ENCODE measurements at places on chromosomes 3 and 15.
A peak's percentile ranks its signal among the peaks of the same experiment; 100 is the strongest.

DNA sequence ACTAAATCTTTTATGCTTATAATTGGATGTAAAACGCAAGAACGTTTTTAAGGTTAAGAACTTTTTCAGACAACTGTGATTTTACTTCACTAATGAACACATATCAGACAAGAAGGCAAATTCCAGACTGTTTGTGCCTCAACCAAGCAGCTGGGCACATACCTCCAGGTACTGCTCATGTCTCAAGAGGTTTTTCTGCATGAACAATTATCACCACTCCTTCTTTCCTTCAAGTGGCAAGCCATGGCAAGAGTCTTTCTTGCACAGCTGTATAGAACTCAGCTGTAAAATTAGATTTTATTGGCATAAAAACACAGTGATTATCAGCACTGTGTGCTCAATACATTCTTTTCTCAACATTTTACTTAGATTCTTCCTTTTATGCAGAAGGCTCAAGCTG lies 64.3 kb downstream of the FNDC3B start:
- no peak for DNase-seq

DNA sequence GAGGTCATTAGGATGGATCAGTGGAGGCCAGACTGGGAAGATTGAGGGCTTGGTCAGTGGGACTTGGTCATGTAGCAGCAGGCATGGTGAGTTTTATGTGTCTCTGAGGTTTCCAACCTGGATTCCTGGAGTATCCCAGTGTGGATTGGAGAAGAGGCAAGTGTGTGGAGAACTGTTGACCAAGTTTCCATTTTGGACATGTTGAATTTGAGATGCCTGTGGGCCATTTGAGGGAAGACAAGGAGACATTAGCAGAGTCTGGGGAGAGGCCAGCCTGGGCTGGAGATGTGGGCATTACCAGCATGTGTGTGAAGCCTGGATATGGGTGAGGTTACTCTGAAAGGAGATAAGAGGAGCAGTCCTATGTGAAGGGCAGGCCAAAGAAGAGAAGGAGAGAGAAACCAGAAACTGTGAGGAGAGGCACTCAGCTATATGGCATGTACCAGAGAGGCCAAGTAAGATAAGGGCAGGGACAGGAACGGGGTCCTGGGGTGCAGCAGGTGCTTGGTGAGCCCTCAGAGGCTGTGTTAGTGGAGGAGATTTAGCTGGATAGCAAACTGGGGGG lies 4.3 kb downstream of the SLC25A38 start:
- no peak for DNase-seq

DNA sequence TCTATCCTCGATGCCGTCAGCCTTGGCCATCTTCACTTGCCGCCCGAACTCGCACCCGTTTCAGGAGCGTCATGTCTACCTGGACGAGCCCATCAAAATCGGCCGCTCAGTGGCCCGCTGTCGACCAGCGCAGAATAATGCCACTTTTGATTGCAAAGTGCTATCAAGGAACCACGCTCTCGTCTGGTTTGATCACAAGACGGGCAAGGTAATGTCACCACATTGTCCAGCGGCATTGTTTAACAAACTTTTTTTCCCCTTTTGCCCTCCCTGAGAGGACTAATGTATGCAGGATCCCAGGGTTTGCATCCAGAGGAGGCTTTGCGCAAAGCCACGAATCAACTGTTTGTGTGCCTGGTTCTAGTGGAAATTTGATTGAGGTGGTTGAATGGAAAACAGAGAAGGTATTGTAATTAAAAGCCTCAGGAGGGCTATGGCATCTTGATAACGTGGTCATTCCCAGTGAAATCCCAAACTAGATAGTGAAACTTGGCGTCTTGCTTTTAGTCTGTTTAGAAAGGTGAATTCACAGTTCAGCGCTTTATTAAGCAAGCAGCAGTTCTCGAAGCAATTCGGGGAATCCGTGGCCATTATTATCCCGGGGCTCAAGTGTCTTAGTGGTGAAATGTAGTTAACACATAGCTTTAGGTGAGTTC lies 1.7 kb downstream of the SLMAP start:
- no peak for DNase-seq

DNA sequence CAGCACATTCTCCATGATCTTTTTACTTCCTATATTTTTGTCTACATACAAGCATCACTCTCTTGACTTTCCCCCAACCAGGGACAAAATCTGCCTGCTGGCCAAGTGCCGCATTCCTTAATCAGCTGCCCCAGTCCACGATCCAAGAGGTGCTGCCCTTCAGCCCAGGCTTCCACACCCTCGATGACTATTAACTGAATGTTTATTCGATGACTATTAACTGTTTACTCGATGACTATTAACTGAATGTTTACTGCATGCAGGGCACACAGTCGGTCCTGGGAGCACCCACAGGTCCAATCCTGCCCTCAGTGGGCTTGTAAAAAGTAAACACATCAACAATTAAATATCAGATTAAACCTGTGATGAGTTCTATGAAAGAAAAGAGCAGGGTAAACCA lies 256.9 kb downstream of the ARRDC4 start:
- no peak for DNase-seq

DNA sequence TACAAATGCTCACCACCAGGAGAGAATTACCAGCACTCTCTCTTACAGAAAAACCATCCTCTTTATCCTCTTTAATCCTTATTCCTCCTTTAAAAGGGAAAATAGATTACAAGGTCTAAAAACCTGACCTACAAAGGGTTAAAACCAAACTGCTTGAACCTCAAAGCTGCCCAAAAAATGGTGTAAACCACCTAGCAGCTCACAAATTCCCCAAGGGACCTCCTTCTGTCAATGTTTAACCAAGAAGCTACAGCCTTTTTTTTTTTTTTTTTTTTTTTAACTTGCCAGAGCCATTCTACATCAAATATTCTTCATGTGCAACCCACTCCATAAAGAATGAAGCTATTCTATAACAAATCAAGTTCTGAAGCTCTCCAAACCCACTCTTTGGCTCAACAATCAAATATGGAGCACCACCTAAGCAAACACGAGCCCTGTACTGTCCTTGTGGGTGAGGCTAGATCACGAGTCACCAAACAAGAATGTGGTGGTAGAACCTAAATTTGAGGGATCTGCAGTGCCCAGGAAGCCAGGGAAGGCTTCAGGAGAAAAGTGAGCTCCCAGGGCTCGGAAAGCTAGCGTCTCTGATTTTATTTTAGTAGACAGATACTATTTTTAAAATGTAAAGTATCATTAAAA lies 20.1 kb downstream of the OSBPL10 start:
- DNase-seq: no peak

DNA sequence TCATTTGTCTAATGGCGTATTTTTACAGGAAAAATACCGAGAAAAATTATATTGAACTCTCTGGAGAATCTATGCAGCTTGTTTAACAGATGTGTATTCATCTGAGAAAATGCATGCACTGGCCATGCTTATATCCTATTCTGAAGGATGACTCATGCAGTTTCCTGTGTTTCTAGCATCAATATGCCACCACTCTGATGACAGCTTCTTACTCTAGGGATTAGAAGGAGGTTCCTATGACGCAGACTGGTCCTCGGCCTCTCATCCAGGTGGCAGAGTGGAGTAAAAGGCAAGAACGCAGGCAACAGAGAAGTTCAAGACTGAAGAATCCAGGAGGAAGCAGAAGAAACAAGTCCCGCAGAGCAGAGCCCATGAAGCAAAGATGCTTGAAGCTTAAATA lies 910.0 kb upstream of the ROBO1 start:
- no peak for DNase-seq

GRCh38 chr15:71052356-71052755 lies 62.9 kb upstream of the THSD4 start:
- DNase-seq: no peak

DNA sequence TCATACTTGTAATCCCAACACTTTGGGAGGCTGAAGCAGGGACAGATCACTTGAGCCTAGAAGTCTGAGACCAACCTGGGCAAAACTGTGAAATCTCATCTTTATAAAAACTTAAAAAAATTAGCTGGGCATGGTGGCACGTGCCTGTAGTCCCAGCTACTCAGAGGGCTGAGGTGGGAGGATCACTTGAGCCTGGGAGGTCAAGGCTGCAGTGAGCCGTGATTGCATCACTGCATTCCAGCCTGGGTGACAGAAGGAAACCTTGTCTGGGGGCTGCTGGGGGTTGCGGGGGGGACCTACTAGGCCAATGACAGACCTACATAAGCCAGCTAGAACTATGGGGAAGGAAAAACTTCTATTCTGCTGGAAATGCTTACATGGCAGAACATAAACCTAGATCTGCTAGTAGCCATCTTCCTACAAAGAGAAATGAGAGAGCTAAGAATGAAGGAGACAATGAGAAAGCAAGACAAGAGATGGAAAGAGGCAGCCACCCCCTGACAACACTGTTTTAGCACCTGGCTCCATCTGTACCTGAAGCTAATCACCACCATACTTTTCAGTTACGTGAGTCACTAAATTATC lies 23.9 kb downstream of the FOXP1 start:
- no peak for DNase-seq

- no peak for DNase-seq
Observed at GRCh38 chr3:55146216-55146615, 218.4 kb upstream of the LRTM1 start.

- no peak for DNase-seq
Observed at GRCh38 chr3:39277893-39278615, 1.8 kb downstream of the CX3CR1 start.

- DNase-seq: no peak
Observed at GRCh38 chr3:41710646-41711388, 251.1 kb downstream of the ULK4 start.

GRCh38 chr3:186054792-186055352 lies 54.0 kb downstream of the ETV5 start:
- no peak for DNase-seq

DNA sequence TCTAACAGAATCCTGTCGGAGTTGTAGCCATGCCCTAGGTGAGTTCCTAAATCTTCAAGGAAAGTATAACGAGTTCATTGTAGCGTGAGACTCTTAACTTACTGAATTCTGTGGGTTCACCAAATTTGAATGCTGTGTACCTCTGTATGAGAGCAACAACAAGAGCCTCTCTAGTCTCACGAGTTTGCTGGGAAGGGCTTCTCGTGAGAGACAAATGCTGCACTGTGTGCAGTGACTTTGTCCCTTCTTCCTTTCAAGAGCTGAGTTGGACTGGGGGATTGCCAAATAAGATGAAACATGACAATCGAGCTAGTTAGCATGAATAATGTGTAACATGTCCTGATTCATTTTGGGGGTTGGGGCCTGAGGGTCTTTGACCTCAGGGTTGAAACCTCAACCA lies 32.2 kb downstream of the KAT2B start:
- DNase-seq: no peak

DNA sequence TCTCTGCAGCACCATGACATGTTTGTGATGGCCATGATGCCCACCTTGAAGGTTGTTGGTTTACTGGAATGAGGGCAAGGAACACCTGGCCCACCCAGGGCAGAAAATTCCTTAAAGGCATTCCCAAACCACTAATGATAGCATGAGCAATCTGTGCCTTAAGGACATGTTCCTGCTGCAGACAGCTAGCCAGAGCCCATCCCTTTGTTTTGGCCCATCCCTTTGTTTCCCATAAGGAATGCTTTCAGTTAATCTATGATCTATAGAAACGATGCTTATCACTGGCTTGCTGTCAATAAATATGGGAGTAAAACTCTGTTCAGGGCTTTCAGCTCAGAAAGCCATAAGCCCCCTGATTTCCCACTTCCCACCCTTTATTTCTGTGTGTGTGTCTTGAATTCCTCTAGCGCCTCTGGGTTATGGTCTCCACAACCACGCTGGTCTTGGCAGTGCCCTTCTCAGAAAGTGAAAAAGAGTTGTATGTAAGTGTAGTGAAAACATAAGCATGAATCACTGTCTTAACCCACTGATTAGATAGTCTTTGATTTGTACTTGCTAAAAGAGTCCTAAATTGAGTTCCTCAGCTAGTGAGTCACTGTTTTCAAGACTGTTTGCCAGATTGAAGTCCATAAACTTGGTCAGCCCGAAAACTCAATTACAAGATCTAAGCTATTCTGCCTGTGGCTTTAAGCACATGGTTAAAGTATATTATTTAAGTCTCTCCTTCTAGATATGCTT lies 19.0 kb upstream of the CCR2 start:
- no peak for DNase-seq

- DNase-seq: no peak
Observed at GRCh38 chr15:33200903-33201302, 6.4 kb upstream of the FMN1 start.

GRCh38 chr3:99753268-99753975 lies 64.2 kb upstream of the CMSS1 start:
- DNase-seq: peak; percentile 6

DNA sequence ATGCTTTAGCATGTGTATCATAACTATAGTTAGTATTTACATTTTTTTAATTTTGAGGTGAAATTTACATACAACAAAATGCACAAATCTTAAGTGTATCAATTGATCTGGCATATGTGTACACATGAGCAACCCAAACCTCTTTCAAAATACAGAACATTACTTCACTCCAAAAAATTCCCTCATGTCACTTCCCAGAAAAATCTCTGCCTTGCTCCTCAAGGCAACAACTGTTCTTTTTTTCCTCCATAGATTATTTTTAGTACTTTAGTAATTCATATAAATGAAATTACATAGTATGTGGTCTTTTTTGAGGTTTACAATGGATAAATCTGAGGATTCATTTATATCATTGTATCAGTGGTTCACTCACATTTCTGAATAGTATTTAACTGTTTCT lies 84.9 kb downstream of the TRIM42 start:
- no peak for DNase-seq

GRCh38 chr3:31890007-31890406 lies 91.1 kb downstream of the OSBPL10 start:
- no peak for DNase-seq

DNA sequence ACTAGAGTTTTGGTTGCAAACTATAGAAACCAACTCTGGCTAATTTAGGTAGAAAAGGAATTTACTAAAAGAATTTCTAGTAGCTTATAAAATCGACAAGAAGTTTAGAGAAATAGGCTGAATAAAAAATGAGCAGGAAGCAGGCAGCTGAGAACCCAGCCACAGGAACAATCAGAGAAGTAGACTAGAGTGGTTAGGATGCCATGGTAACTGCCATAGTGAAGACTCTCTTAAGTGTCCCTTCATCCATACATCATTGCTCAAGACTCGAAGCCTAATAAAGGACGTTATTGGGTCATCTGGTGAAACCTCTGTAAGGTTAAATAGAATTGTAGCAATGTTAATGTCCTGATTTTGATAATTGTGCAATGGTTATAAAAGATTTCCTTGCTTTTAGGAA lies 13.8 kb downstream of the AVEN start:
- DNase-seq: no peak

DNA sequence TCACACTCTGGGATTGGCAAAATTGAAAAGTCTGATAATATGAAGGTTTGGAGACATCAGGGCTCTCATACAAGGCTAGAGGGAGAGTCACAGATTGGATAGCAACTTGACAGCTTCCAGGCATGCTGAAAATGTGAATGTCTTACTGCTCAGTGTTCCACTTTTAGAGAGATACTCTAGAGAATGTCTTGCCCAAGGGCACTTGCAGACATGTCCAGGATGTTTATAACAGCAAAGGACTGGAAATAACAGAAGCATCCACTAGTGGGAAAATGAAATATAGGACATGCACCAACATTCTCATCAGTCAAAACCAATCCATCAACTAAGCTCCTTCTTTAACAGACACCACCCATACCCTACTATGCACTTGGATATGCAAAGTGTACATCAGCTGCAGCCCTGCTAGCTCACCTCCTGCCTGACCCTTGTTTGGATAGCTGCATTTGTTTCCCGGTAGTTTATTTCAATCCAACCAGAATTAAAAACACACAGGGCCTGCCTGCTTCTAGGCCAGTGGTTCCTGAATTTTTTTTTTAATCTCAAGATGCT lies 101.6 kb upstream of the ARHGEF3 start:
- DNase-seq: no peak

Data from bone marrow (tissue), 2 donors.